Brain microvascular endothelial cell (primary cell): ENCODE measurements at places on chromosomes 7 and 10.

GRCh38 chr10:24034571-24034970 lies 174.4 kb upstream of the KIAA1217 start:
- no peak for DNase-seq

GRCh38 chr7:46982928-46983327 lies 599.0 kb downstream of the TNS3 start:
- DNase-seq = no peak

GRCh38 chr7:151783958-151784575 lies 92.8 kb downstream of the PRKAG2 start:
- no peak for DNase-seq

DNA sequence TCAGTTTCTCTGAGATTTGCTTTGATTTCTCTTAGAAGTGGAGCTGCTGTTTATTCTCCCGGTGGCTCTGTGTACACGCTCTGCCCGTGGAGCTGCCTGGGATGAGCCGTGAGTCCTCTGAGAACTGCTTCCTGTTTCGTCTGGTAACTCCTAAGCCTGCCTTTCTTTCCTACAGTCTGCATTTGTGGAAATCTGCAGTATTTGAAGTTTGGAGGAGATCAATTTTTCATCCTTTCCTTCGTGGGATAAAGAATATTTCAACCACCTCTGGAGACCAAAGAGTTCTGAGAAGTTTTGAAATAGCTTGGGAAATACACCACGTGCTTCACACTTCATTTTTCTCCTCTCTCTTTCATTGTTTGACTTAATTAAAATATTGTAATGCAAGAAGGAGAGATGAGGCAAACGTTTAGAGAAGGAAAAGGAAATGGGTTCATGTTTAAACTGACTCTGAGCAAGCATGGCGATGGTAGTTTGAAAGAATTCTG lies 311.9 kb downstream of the LRMDA start:
- DNase-seq = no peak

- no peak for DNase-seq
These were observed 249.8 kb upstream of the AKR1E2 start for GRCh38 chr10:4576206-4576605.

GRCh38 chr10:112369495-112370423 lies 4.2 kb upstream of the ACSL5 start:
- DNase-seq = no peak

DNA sequence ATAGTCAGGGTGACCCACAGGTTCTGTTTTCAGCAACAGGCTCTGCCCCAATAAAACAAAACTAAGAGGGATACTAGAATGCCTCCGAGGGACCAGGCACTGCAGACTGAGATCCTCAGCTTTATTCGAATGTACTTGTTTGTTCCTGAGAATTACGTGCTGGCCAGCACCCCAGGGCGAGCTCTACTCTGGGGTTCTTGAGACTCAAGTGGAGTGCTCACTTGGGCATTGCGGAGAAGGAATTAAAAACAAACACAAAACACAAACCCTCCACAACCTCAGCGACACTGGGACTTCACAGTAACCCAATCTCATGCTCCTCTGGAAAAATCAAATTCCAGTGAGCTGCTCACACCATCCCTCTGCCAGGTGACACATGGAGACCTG lies 250.7 kb downstream of the TNS3 start:
- DNase-seq = no peak

- DNase-seq = no peak
These were observed at the start of gene KEL for GRCh38 chr7:142961973-142962926. KEL (minus strand) TSS chr7:142962363; CDS start chr7:142962206, 157 bp downstream.
